ENCODE measurements at places on chromosomes 13 and 19.

- DNase-seq: no peak
Observed at GRCh38 chr13:30409886-30410704, 12.2 kb upstream of the UBE2L5 start.

DNA sequence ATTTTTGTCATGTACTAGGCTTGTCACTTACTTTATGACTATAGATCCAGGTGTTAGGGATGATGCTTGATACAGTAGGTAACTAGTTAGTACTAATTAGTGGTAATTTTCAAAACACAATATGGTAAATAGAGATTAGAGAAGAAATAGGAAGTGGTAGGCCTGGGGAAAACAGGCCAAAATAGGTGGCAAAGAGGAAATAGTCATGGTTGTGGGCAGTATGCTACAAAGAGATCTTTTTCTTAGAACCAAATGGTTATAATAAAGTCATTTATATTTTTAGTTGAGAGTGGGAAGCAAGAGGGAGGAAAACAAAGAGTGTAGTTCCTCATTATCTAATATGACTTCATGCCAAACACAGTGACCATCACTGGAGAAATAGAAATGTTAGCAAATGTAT is 9.1 kb upstream of the VWA8 start:
- no peak for DNase-seq

DNA sequence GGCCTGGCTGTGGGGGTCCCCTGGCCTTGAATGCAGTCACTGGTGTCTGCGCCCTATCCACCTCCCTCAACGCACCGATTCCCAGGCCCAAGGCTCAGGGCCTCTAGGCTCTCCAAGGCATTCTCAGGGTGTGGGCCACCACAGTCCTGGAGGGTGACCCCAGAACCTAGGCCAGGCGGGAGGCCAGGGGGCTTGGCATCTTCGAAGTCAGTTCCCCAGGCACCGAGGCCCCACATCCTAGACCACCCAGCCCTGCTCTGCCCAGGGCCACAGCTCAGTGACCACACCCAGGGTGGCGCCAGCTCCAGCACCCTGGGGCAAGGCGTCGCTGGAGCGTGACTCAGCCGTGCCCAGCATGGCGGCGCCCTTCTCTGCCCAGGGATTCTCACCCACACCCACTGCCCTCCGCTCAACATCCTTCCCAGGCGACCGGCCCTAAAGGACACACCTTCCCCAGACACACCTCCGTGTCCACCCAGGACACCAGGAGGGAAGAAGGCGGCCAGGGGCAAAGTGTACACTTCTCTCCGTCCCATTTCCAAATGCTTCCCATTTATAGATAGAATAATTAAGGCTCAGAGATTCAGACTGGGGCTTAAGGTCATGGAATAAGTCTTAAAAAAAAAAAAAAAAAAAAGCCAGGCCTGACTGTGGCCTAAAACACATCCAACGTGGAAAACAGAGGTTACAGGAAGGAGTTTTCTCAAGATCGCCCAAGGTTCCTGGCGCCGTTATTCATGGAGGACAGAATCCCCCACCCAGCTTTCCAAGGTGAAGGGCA is 36.4 kb upstream of the NANOS3 start:
- no peak for DNase-seq

DNA sequence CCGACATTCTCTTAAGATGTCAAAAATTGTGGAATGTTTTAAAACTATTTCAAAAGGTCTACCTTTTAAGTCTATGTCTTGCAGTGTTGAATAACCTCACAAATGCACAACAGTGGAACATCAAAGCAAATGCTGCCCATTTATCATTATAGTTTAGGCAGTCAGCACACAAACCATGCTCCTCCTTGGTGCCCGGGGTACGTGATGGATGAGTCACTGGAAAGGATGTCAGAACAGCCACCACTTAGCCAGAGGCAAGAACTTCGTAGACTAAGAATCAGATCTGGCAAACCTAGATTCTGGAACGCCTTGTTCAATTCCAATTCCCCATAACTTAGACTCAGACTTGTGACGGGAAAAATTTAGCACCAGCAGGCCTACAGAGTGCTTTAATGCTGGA is 343.6 kb downstream of the FGF9 start:
- DNase-seq: no peak

- no peak for DNase-seq
Observed at GRCh38 chr13:33352526-33352925, 67.0 kb upstream of the STARD13 start.

GRCh38 chr13:61486496-61486895 is 70.8 kb upstream of the PCDH20 start:
- DNase-seq: no peak

DNA sequence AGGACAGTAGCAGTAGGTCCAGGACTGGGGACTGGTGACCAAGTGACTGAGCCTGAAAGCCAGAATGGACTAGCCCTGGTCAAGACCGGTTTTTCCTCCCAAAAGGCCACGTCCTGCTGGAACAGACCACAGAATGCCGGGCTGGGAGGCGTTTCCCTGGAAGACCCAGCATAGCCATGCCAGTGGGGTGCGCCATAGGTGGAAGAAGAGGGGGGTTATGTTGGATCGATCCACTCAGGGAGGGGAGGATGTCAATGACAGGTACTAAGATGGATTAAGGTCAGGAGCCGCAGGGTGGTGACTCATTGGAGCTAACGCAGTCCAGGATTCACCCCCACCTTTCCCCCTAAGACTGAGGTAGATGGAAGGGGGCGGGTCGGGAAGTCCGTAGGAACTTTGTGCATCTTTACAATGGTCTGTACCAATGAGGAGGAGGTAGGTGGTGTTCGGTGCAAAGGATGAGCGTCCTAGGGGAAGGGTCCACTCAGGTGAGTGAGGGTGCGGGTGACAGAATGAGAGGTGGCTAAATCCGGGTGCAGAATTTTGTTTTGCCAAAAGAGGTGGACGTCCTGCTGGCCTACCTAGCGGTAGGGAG is 21.0 kb downstream of the VASP start:
- no peak for DNase-seq

All from HEK293T (cell line).